ENCODE measurements at places on chromosomes 11 and 22. TPM values are rescaled to one million over a fixed set of nuclear protein-coding genes. Genes with fewer than 3 reads are reported as not detected.

DNA sequence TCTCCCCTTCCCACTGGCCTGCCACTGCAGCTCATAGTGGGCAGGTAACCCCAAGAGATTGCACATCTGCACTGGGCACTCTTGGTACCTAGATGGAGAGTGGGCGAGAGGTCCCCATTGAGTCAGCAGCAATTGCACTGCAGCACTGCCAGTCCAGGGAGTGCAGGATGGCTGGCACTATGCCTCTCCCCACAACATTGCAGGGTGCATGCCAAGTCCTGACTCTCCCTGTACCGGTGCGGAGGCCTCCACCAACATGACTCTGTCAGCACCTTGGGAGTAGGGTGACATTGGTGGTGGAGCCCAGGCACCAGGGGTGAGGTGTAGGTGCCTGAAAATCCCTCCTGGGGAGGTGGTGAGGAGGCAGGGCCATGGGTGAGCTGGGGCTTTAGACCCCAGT is 82.2 kb downstream of the TRAF6 start:
- no peak for DNase-seq

GRCh38 chr11:102592634-102593581 is 32.2 kb downstream of the MMP20 start:
- DNase-seq: no peak

DNA sequence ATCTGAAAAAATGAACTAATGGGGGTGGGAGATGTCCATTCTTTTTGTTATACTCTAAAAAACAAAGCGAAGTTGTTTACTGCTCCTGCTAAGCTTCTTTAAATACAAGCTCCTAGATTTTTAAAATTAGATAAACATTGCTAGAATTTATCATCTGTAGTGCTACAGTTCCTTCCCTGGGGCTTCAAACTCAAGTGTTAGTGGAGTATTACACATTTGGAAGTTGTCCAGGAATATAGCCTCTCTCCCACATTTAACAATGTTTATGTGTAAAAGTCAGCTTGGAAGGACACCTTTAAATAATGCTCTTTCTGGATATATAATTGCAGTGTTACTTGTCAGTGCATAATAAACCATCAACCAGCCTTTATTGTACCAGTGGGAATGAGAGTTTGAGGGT is 155.5 kb downstream of the SPON1 start:
- DNase-seq: no peak

GRCh38 chr11:30317030-30317429 is 5.9 kb upstream of the ARL14EP start:
- DNase-seq: no peak

GRCh38 chr11:121494355-121495099 is 41.8 kb upstream of the SORL1-AS1 start:
- no peak for DNase-seq

GRCh38 chr11:33774736-33775466 is 581 bp upstream of the FBXO3 start:
- DNase-seq: no peak

GRCh38 chr11:61336171-61336935 is 3.3 kb downstream of the TKFC start:
- peak; percentile 77 for DNase-seq

The BAIAP2L2 gene
- polyA plus RNA-seq: 0.50 TPM

Measured in right lung (tissue), 10 donors.